ENCODE measurements at places on chromosomes 13 and 19. TPM values are rescaled to one million over a fixed set of nuclear protein-coding genes. Genes with fewer than 3 reads are reported as not detected.

Gene UHRF1
- total RNA-seq: 4.9 TPM

Gene GSK3A
- total RNA-seq: 8.7 TPM

Gene GIPC3
- under 0.01 TPM for total RNA-seq

Gene ZNF471
- 9.2 TPM for total RNA-seq

Gene FFAR2
- total RNA-seq: not detected

Gene SOX1
- not detected for total RNA-seq

Gene KIR2DL3
- not detected for total RNA-seq

Gene DPF1
- total RNA-seq: 0.50 TPM

Gene CYP2A6
- not detected for total RNA-seq

Gene GZMM
- not detected for total RNA-seq

Gene SRRM5
- under 0.01 TPM for total RNA-seq

Gene PROSER3
- 2.6 TPM for total RNA-seq

Gene ZNF575
- total RNA-seq: 0.26 TPM

Gene STOML3
- not detected for total RNA-seq

Gene ZGLP1
- 0.66 TPM for total RNA-seq

Gene ZNF835
- 3.6 TPM for total RNA-seq

Gene ZNF83
- total RNA-seq: 47.0 TPM

Gene CCDC70
- not detected for total RNA-seq

Gene IGFL1
- not detected for total RNA-seq

Gene HSD17B14
- total RNA-seq: 7.7 TPM

Gene ZNF90
- 2.8 TPM for total RNA-seq

Gene ZNF534
- total RNA-seq: 0.17 TPM

Gene ABHD13
- 7.1 TPM for total RNA-seq

Gene LIN7B
- 8.0 TPM for total RNA-seq

Gene LSR
- total RNA-seq: 0.26 TPM

Gene GRIN2D
- under 0.01 TPM for total RNA-seq

Gene HIPK4
- 0.17 TPM for total RNA-seq

Gene QPCTL
- total RNA-seq: 4.9 TPM

Gene NXNL1
- not detected for total RNA-seq

Gene ATP1A3
- total RNA-seq: under 0.01 TPM

Gene CABP5
- total RNA-seq: not detected

Gene LRRC4B
- 0.17 TPM for total RNA-seq

Gene MIPEP
- 92.5 TPM for total RNA-seq

Gene KRTDAP
- total RNA-seq: not detected

Gene SPTBN4
- total RNA-seq: 6.6 TPM

Gene ZNF324B
- 9.0 TPM for total RNA-seq

Gene ZNF793
- total RNA-seq: 5.9 TPM

Gene VSIG10L
- total RNA-seq: 0.26 TPM

Gene CIRBP
- 110 TPM for total RNA-seq

Gene ZNF253
- 5.6 TPM for total RNA-seq

Gene PRR12
- 2.1 TPM for total RNA-seq

Gene LGALS14
- not detected for total RNA-seq

Gene CADM4
- total RNA-seq: 2.1 TPM

Gene PCP2
- total RNA-seq: not detected

Gene PTGIR
- 16.5 TPM for total RNA-seq

Gene CYP4F2
- not detected for total RNA-seq

Gene JSRP1
- total RNA-seq: not detected

Gene UTP14C
- total RNA-seq: 12.6 TPM

Gene PSG3
- not detected for total RNA-seq

Gene YJEFN3
- 0.51 TPM for total RNA-seq

Gene CD70
- total RNA-seq: not detected

Gene FUT3
- total RNA-seq: not detected

Gene KLC3
- 0.17 TPM for total RNA-seq

Gene CD209
- total RNA-seq: not detected

Gene ZNF284
- total RNA-seq: 4.0 TPM

Gene CYP4F8
- total RNA-seq: not detected

Gene NDUFA11
- total RNA-seq: 212 TPM

All from fibroblast of lung (primary cell).